ENCODE measurements at places on chromosomes 3 and 15.
A peak's percentile ranks its signal among the peaks of the same experiment; 100 is the strongest.

DNA sequence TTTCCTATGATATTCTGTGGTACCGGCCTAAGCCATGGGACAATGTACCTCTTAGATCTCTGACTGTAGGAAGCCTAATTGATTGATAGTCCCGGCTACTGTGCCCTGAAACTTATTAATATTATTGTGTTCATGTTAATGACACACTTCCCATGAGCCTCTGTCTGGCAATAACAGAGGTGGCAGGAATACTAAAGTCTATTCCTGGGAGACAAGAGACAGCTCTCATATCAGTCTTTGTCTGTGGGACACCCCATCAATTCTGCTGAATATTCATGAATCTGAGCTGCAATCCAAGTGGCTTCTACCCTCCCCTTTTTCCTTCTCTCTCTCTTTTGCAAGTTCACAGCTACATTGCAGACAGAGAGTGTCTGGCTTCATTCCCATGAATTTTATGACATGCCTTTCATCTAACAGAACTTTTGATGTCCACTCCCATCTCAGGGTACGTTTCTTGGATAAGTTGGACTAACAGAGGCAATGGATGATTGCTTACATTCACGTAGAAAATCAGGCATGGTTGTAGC is 907.5 kb downstream of the ZPLD1 start:
- no peak for DNase-seq

DNA sequence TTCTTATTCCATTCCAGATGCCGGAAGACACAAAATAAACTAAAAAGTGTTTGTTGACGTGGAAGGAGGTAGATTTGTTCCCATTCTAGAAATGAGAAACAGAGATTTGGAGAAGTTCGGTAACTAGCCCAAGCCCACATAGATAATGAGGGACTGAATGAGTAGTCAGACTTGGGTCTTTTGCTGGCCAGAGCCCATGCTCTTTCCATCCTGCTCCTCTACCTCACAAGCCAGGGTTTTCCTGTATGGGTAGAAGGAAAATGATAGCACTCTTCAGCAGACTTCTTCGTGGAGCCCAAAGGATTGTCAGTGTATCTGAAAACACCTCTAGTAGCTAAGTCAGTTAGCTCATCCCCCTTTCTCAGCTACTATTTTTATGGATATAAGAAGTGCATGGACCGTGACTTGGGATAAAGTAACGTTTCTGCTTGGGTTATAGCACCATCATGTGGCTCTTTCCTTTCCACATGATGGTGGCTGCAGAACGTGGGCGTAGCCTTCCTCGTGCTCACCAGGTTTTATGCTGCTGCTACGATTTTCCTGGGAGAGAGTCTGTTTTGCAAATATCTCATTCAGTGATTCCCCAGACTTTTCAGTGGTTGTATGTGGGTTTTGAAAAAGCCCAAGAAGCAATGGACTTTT is 84.6 kb downstream of the DGKG start:
- DNase-seq = peak; percentile 59

DNA sequence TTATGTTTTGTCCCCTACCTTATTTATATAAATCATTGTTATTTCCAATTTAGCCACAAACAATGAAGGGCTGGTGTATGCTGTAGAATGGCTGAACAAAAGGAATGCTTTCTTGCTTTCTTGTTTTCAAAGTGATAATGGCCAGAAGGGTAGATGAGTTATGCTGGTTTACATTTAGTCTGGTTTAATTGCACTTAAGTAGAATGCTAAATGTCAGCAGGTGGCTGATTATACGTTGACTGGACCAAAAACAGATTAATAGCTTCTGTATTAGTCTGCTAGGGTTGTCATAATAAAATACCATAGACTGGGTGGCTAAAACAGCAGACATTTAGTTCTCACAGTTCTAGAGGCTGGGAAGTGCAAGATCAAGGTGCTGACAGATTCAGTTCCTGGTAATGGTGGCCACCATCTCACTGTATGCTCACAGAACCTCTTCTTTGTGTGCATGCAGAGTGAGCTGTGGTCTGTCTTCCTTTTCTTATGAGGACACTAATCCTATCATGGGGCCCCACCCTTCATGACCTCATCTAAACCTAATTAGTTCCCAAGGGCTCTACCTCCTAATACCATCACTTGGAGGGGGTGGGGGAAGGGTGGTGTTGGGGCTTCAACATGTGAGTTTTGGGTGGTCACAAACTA is 17.1 kb upstream of the XIRP1 start:
- DNase-seq = no peak

DNA sequence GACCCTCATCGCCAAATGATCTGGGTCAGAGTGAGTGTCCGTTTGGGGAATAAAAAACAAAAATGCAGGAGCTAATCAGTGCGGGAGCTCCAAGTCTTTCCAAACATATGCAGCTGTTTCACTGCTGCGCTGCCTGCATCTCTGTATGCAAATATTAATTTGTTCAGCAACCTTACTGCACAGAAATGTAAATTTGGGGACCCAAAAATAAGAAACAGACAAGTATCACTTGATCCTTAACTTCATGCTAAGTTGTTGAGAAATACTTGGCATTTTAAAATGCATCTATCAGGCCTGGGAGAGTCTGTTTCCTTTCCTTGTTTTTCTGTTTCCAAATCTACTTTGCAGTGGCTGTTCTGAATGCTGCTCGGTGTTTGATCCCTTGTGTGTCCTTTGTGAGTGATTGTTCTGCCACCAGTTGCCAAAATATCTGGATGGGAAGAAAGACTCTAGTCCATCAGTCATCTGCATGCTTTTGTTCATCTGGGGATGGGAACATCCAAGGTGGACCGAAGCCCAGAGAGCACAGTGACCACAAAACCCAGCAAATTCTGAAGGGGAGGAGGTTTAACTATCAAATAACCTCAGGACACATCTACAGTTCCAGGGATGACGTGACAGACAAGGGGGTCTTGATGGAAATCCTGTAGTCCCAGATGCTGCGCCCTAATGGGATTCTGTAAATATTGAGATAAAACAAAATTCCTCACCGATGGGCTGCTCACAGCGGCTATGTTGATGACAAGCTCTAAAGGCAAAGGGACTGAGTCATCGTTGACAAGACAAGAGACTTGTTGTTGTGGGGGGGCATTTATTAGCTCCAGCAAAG is 199.5 kb upstream of the WNT5A start:
- peak; percentile 62 for DNase-seq

DNA sequence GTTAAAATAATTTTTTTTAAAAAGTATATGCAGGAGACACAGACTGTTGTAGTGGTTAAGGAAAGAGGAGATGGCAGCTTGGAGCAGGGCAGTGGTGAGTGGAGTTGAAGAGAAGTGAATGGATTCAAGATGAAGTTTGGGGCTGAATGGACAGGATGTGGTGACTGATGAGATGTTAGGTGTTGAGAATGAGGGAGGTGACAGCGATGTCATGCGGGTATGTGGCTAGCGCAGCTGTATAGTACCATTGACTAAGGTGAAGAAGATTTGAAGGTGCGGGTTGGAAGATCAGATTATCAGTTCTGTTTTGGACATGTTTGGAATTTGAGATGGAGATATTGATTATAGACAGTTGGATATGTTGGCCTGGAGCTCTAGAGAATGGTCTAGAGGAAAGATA is 20.1 kb downstream of the FBXO22 start:
- no peak for DNase-seq

GRCh38 chr15:66850996-66851310 is 148.9 kb downstream of the SMAD6 start:
- DNase-seq = peak; percentile 17

GRCh38 chr15:99506399-99506798 is 59.4 kb upstream of the MEF2A start:
- no peak for DNase-seq

GRCh38 chr15:91445695-91446228 is 345.7 kb downstream of the SV2B start:
- peak; percentile 46 for DNase-seq

DNA sequence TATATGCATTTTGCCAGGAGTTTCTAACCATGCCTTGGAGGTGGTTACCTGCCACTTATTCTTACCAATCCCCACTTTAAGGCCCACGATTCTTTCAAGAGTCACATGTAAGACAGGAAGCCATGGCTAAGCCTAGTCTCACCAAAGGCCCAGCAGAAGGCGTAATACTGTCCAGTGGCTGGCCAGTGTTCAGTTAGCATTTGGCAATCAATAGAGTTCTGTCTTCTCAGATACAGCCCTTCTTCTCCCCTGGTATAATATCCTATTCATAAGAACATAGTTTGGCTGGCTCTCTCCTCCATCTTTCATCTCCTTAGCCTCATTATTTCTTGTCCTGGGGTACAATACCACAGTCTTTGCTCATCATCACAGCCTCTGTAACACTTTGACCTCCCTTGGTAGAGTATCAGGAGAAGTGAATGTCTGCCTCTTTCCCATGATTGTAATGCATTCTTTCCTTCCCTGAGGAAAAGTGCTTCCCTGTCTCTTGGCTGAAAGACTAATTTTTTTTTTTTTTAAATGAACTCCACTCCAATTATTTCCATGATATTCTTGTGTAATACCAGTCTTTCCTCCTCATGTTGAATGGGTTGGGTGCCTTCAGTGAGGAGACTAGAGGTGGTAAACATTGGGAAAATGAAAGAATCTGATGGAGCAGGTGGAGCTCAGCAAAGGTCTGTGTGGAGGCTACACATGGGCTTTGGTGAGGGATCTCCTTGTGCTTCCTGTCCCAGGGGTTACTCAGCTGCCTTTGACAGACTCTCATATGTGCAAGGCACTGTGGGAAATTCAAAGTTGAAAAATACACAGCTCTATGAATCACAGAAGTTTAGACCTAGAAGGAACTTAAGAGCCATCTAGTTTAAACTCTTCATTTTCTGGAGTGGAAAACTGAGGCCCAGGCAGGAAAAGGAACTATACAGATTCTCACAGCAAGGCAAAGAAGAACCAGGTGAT is 218.2 kb downstream of the P3H2 start:
- DNase-seq = no peak

DNA sequence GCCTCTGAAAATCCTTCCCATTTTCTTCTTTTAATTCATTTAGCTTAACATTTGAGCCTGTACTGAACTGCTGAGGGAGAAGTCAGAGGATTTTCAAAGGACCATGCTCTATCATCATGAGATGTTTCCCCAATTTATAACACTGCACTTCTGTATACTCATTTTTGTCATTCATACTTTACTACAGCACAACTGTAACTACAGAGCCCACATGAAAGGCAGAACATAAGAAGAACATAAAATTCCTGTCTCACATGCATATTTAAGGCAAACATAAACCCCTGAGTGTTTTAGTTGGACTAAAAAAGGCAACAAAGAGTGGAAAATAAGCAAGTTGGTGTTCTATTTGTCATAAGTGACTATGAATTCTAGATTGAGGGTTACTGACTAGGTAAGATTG is 237.7 kb upstream of the ARPP21 start:
- DNase-seq = no peak

- DNase-seq = no peak
These were observed 344.7 kb upstream of the TPRG1 start for GRCh38 chr3:188827103-188827502.

- peak; percentile 77 for DNase-seq
These were observed 539.5 kb upstream of the AGTR1 start for GRCh38 chr3:148158210-148158609.

DNA sequence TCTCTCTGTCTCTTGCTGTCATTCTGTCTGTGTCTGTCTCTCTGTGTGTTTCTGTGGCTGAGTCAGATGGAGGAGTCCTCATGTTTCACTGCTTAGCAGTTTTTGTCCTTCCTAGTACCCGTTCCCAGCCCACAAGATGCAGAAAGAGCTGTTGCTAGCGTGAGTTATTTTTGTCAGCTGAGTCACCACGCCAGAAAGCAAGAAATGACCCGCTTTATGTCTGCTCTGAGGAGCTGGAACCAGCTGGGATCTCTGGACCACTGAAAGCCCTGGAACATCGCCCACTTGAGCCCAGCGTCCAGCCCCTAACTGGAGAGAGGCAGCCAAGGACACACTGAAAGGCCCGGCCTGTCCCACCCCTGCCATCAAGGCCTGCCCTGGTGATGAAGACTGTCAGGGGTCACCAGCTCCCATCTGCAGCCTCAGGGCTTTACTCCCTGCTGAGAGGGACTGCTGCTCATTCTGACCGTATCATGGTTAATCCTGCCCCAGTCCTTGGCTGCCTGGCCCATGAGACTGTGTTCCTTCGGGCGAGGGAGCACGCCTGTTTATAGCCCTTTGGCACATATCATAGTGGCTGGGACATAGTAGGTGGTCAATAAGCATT is 101.7 kb upstream of the TPM1 start:
- peak; percentile 96 for DNase-seq

DNA sequence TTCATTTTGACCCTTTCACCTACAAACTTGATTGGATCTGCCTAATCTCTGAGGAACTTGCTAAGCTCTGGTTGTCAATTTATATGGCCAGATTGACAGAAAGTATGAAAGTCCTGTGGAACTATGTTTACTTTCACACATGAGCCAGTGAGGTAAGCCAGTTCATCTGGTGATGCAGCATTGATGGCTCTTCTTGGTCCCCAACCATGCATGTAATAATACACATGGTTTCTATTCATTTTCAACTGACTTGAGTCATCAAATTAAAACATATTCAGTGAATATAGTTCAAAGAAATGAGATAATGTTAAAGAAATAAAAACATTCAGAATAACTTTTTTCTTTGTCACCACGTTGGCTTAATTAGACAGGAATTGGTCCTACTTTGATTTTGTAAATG is 336.1 kb upstream of the THBS1 start:
- no peak for DNase-seq

DNA sequence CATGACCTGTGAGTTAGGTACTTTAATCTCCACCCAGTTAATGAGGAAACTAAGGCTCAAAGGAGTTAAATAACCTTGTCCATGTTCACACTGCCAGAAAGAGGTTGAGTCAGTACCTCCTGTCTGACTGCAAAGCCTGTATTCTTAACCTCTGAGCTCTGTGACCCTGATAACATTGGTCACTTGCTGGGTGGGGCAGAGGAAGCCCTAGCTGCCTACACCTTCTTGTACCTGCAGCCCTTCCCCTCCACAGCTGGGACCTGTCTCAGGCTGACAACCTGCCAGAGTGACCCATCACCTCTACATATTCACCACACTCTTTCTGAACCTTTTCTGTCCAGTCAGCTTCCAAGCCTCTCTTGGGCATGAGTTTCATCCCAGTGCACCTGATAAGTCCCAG is 106.1 kb upstream of the HES1 start:
- no peak for DNase-seq

DNA sequence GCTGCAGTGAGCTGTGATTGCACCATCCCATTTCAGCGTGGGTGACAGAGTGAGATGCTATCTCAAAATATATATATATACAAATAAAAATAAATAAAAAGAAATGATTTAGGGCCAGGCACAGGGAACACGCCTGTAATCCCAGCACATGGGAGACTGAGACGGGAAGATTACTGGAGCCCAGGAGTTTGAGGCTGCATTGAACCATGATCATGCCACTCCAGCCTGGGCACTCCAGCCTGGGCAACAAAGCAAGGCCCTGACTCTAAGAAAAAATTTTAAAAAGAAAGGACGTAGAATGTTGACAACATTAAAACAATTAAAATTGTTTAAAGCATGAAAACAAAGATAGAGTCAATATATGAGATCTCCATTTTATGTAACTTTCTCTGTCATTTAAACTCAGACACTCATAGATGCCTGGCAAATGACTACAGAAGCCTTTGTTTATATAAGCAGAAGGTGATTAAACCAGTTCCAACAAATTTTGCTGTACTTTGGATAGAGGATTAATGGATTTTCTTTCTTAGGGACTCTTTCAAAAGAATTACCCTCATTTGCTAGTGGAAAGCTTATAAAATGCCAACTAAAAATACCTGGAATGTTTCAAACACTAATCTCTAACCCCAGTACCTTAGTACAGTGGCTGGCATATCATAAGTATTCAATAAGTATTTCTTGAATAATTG is 10.7 kb upstream of the TRPM7 start:
- peak; percentile 16 for DNase-seq

All from astrocyte of the hippocampus (primary cell).